ENCODE measurements at places on chromosomes 12 and 14.

DNA sequence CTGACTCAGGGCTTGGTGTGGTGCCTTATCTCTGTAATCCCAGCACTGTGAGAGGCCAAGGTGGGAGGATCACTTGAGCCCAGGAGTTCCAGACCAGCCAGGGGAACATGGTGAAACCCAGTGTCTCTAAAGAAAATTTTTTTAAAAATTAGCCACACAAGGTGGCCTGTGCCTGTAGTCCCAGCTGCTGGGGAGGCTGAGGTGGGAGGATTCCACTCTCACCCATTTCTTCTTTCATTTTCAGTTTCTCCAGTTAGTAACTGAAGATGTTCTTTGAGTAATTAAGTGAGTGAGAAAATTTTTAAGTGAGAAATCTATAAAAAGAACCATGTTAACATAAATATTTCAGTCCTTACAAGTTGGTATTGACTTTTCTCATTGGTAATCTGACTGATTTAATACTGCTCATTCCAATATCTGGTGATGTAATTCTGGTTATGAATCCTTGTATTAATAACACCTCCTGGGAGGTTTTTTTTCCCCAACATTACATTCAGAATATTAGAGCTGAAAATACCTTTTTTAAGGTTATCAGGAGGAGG, 6.1 kb downstream of the METTL3 start:
- DNase-seq: no peak

DNA sequence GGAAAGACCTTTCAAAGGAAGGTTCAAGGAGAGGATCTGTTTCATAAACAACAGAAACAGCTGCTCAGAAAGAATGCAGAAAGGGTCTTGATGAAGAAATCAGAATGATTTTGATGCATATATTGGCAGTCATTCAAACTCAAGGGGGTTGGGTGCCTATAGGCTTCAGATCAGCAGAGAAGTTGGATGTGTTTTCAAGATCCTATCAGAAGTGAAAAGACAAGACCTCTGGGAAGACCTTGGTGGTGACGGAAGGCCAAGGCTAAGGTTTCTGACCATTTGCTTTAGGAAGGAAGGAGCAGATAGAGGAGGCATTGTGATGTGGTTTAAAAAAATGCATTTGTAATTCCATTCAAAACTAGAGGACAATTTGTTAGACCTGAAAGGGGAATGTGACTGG, 15.2 kb upstream of the PTPRB start:
- DNase-seq: no peak

GRCh38 chr14:95811813-95812212, 64.8 kb upstream of the TUNAR start:
- DNase-seq: no peak

DNA sequence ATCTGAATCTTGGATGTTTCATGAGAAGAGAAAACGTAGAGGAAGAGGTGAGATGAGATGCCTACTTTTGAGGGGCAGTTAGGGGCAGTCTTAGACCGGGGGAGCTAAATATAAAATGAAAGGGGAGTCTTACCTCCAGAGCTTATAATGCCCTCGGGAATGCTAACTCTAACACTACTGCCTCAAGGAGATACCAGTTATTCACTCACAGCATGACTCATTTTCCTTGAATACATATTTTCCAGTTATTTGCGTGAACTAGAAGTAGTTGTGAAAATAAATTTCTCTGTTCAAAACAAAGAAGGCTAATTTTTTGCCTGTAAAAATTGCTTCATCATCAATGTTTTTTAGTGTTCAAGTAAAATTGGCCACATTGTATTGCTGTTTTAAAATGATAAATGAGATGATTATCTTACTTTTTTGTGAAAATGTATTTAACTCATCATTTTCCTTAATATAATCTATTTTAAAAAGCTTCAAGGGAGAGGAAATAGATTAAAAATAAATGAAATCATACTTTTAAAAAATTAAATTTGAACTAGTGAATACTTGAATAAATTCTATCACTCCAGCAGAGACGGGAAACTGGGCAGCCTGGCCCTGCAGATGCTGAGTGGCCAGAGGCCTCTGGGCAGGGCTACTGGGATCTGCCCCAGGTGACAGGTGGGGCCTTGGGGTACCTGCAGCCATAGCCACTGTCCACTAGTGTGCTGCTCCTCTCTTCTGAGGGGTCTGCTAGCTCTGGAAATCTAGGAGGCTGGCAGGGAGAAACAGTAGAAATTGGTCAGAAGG, 339.3 kb downstream of the EGLN3 start:
- peak; percentile 32 for DNase-seq

DNA sequence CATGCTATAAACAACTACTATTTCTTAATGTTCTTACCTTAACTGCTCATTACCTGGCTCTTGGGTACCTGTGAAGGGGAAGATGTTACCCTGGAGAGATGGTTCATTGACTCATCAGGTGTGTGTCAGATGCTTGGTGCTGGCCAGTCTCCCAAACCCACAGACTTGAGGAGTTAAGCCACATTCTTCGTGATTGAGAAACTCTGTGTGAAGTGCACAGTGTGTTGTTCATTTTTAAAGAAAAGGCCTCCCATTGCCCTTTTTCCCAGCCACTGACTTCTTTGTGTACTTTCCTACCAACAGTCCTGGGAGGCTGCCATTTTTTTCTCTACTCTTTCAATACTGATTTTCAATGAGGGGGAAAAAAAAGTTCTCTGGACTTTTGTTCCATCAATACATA, 3.2 kb downstream of the MGST1 start:
- DNase-seq: peak; percentile 70

GRCh38 chr12:32201096-32201495, 94.4 kb downstream of the BICD1 start:
- DNase-seq: no peak

GRCh38 chr12:31321897-31322228, 4.1 kb downstream of the SINHCAF start:
- DNase-seq: no peak

GRCh38 chr12:26948309-26948708, 10.0 kb downstream of the FGFR1OP2 start:
- no peak for DNase-seq

- peak; percentile 78 for DNase-seq
Measured at GRCh38 chr12:122190842-122191668, 8.1 kb downstream of the LRRC43 start.

DNA sequence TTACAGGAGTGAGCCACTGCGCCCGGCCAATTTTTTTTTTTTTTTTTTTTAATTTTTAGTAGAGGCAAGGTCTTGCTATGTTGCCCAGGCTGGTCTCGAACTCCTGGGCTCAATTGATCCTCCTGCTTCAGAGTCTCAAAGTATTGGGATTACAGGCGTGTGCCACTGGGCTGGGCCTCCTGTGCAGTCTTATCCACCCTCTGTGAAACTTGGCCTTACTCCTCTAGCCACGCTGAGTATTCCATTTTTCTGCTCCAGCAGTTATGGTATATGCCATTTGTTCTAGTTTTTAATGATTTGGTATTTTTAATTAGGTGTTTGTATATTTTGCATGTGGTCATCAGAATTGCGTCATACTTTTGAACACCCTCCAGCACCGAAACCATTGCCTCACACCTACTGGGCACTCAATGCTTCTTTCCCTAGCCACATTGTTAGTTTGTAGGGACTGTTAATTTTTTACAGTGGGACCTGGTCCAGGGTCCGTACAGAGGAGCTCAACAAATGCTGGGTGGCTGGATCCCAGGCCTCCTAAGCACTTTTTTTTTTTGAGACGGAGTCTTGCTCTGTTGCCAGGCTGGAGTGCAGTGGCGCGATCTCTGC, 11.4 kb downstream of the RIOX1 start:
- no peak for DNase-seq

GRCh38 chr12:5908251-5908650, 36.8 kb downstream of the ANO2 start:
- DNase-seq: no peak

GRCh38 chr14:64409126-64409920, 21.2 kb downstream of the MTHFD1 start:
- no peak for DNase-seq

- DNase-seq: no peak
Measured at GRCh38 chr12:52323416-52324152, 2.4 kb upstream of the KRT83 start.

- DNase-seq: no peak
Measured at GRCh38 chr12:124559182-124560017, 8.0 kb downstream of the NCOR2 start.

DNA sequence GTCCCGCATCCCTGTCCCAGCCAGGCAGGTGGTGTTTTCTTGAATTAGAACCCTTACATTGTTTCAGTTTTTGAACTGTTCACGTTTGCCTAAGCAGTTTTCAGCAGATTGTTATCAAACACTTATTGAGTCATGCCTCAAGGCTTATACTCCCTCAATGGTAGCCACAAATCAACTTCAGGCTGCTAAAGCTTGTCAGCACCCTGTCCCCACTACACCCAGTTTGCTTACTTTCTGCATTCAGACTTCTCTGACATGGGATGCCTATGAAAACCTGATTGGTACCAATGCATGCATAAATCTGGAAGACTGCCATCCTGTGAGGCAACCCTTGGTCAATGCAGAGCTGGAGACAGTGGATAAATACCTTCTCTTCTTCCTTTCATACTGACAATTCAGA, 225.4 kb downstream of the BTG1 start:
- peak; percentile 24 for DNase-seq

GRCh38 chr14:94462219-94462551, 9.6 kb upstream of the SERPINA11 start:
- DNase-seq: no peak

DNA sequence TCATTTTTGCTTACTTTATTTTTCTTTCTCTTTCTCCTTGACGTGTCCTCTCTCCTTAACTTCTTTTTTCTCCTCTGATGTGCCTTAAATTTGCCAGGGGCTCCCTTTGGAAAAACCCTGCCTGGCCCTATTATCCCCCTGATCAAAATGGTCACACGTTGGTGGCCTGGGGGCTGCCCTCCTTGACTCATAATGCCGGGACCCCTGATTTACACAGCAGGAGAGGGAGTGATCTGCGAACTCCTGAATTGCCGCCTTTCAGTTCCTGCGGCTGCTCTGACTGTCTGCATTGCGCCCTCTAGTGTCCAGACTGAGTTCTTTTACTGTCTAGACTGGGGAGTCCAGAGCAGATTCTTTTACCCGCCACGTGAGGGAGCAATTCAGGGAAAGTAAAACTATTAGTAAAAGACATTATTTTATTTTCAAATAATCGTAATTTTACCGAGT, 44.8 kb upstream of the GZMB start:
- DNase-seq: peak; percentile 87

- no peak for DNase-seq
Measured at GRCh38 chr12:104275689-104276088, 27.9 kb upstream of the EID3 start.

DNA sequence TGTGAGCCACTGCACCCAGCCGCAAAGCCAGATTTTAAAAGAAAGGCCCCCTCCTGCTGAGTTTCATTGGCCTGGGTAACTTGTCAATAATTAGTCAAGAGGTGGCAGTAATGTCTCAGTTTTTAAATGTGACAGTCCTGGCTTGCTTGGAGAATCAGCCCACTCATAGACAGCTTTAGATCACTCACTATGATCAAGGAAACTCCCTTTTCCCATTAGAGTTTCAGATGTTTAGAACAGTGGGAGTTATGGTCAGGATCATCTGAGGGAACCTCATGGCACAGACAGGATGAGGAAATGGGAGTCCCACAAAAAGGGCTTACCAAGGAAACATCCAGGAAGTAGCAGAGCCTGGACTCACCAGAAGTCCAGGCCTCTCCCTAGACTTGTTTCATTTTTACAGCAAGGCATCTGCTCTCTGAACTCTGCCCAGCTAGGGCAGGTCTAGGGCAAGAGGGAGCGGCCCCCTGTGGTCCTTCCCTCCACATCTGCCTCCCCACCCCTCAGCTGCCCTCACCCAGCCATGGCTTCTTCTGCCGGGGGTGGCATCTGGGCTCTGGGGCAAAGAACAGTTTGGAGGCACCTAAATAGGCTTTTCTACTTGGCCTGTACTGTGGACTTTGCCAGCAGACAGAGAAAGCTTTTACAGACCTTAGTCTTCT, 11.2 kb downstream of the BCL2L14 start:
- DNase-seq: peak; percentile 74

DNA sequence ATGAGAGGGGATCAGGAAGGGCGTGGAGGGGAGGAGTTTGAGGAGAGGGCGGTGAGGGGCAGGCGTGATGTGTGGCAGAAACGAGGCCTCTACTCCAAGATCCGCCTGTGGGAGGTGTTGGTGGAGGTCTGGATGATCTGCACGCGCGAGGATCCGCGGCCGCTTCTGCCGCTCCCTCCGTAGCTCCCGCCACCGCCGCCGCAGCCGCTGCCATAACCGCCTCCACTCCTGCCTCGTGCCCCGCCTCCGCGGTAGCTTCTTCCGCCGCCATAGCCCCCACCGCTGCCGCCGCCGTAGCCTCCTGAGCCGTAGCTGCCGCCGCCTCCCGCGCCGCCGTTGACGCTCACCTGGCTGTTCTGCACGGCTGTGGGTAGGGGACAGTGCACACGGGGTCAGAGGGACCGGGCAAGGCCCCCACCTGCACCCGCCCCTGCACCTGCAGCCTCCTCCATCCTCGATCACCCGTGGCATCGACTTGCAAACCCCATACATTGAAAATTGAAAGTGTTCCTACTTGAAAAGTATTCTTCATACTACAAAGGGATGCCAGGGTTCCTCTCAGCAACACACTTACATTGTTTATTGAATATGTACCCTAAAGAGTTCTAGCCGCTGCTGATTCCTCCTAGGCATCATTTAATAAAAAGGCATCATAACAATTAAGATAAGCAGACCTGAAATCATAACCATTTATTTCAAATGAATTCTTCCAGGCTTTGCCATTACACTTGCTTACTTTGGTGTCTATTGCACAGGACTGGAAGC, 11.1 kb upstream of the KRT1 start:
- DNase-seq: no peak

GRCh38 chr14:75406856-75407255, 21.0 kb upstream of the JDP2 start:
- no peak for DNase-seq

DNA sequence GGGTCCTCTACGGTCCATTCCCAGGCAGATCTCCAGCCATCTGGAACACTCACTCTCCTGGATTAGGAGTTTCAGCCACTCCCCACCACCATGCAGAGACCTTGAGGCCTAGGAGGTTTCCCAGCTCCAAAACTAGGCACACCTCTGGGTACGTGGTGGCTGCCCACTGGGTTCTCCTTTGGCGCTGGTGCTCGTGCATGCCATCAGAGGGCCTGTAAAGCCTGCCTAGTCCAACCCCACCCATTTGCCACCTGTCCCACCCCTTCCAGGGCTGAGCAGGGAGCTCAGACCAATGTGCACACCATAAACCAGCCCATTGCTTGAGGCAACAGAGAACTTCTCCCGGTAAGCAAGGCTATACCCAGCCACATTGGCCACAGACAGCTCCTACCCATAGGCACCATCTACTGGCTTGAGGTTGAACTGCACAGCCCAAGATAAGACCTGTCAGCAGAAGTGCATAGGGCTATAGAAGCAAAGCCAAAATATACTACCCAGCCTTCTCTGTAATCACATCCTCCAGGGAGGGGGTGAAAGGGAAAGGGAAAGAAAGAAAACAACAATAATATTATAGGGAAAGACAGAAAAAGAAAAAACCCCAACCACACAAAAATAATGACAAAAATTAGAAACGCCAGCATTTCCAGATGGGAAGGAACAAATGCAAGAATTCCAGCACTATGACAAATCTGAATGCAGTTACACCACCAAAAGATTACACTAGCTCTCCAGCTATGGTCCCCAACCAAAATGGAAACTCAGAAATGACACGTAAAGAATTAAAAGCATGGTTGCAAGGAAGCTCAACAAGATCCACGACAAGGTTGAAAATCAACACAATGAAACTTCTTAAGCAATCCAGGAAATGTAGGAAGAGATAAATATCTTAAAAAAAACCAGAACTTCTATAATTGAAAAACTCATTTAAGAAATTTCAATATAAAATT, 111.9 kb upstream of the CCDC175 start:
- no peak for DNase-seq

- no peak for DNase-seq
Measured at GRCh38 chr14:58238252-58239243, 6.1 kb upstream of the PSMA3 start.

- DNase-seq: no peak
Measured at GRCh38 chr12:78555802-78556201, 308.8 kb upstream of the SYT1 start.

Data from AG08395 (cell line).